ENCODE measurements at places on chromosomes 3 and 15.

- no peak for DNase-seq
These were observed 80.7 kb downstream of the CHST2 start for GRCh38 chr3:143200001-143200924.

DNA sequence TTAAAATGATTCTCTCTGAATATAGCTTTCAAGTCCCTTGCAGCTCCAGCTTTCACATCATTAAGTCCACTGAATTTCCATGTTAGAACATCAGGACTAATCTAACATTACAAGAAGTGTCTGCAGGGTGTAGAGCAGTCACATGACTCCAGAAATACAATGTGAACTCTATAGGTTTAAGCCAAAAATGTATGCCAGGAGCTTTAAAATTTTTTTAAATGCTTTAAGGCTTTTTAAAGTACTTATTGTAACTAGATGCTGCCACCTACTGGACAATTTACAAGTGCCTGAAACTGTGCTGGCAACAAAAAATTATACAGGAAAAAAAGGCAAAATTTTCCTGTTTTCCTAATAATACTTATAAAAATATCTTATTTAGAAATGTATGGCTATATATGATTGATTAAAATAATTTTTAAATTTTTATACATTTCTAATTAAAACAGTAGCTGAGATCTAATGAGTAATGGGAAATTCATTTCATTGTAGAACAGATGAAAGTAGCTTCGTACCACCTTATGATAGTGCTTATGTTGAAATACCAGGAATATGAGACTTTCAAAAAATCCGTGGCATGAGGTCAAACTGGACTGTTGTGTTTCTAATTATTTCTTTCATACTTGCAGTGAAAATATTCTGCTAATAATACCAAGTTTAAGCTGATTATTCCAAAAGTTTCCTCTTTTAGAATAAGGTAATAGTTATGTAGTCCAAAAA, 25.7 kb downstream of the FSIP1 start:
- DNase-seq = no peak

GRCh38 chr3:141682921-141683320, 55.2 kb upstream of the RNF7 start:
- no peak for DNase-seq

DNA sequence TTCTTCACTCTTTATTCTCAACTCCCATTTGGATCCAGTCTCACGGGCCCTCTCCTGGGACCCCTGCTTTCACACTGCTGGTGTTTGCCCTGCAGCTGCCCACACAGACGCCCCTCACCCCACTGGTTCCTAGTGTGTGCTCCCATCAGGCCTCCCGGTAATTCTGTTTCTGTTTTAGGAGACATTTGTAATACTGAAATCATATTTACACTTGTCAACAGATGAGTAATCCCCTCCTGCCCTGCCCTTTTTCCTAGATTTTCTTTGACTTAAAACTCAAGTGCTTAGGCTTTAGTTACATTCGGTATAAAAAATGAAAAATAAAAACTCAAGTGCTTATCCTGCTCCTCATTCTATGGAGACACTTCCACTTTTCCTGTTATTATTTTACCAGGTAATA, 18.4 kb upstream of the ABTB1 start:
- DNase-seq = no peak

DNA sequence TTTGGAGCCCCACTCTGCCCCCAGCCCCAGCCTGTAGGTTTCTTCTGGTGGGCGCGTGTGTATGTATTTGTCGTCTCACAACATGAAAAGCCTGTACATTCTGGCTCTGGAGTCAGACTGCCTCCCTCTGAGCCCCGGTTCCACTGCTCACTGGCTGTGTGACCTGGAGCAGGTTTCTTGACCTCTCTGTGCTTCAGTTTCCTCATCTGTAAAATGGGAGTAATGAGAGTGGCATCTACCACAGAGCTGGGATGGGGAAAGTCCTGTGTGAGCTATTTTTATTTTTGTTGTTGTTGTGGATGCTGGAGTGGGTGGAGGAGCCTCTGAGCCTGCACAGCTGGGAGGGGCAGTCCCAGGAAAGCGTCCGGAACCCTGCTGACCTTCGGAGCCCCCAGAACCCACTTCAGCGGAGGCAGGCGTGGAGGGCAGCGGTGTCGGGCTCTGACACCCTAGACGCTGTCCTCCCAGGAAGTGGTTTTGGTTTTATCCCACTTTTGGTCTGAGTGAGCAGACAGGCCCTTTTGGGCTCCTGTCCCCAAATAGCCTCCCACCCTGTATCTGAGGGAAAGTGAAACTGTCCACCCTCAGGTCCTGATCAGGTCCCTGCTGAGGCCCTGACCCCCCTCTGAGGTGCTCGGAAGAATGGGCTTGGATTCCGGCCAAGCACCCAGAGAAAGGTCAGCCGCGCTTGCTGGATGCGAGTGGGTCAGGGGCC, 103.5 kb downstream of the CHSY1 start:
- DNase-seq = no peak

DNA sequence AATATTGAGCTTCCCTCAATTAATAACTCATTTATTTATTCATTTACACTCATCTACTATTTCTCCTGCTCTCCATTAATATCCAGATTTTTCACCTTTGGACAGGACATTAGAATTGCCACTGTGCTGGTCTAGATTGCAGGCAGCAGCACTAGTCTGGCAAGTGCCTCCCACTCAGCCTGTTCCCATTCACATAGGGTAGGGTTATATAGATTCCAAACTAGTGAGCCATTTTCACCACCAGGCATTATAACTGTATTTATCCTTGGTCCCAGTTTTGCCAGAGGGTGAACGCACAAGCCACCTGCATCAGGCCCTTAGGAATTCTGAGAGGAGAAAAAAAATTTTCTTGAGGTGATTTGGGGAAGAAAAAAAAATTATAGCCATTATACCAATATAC, 44.5 kb downstream of the ANAPC13 start:
- no peak for DNase-seq

- peak; percentile 3 for DNase-seq
These were observed 70.7 kb downstream of the ANXA2 start for GRCh38 chr15:60326824-60327654.

- no peak for DNase-seq
These were observed 39.9 kb downstream of the PPCDC start for GRCh38 chr15:75063338-75063737.

DNA sequence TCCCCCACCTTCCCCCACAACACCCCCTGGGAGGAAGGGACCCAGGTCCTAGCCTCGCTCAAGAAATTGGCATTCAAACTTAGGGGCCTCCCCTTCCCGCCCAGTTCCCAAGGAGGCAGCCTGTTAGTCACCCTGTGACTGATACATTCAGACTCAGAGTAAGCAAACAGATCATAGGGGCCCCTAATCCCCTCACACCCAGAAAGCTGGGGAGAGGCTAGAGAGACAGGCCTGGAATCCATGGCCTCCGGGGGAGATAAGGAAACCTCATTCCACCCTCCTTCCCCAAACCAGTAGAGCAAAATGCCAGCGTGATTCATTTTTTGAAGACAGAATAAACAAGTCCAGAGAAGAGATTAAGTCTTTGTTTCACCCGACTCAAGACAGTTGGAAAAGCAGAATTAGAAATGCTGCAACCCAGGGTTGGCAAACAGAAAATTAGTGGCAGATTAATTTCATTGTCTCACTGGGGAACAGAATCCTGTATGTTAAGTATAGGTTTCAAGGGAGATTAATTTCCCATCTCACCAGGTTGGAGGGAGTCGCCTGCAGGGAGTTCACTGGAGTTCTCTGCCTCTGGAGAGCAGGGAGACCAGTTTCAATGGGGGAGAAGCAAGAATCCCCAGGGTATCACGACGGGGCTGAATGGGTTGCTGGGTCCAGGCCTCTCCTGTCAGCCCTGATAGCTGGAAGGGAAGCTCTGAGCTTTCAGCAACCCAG, 268.3 kb downstream of the UACA start:
- DNase-seq = no peak

GRCh38 chr15:85681386-85681785, 113.3 kb downstream of the KLHL25 start:
- no peak for DNase-seq

- DNase-seq = no peak
These were observed 50.6 kb downstream of the GMNC start for GRCh38 chr3:190811775-190812480.

- no peak for DNase-seq
These were observed 39.7 kb upstream of the PYGO1 start for GRCh38 chr15:55627730-55628368.

GRCh38 chr15:25543196-25543595, 104.4 kb upstream of the UBE3A start:
- no peak for DNase-seq

- no peak for DNase-seq
These were observed 46.2 kb upstream of the ADGRG7 start for GRCh38 chr3:100563228-100563627.

GRCh38 chr15:75921732-75922703, 18.3 kb downstream of the FBXO22 start:
- DNase-seq = no peak

DNA sequence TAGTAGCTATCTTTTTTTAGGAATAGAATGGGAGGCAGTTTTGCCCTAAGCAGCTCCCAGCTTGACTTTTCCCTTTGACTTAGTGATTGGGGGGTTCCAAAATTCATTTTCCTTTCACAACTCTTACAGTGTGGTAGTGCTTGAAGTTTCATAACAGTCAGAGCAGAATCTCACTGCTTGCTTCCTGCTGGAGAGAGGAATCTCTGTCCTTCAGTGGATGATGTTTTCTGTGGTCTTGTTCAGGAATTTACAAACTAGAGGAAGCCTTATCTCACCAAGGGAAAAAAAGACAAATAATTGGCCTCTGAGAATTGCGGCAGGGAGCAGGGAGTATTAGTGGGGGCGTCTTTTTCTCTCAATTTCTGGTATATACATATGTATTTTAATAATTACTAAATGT, 326.6 kb upstream of the C2CD4B start:
- DNase-seq = no peak

GRCh38 chr15:65132878-65133547, 595 bp downstream of the PDCD7 start:
- DNase-seq = no peak

DNA sequence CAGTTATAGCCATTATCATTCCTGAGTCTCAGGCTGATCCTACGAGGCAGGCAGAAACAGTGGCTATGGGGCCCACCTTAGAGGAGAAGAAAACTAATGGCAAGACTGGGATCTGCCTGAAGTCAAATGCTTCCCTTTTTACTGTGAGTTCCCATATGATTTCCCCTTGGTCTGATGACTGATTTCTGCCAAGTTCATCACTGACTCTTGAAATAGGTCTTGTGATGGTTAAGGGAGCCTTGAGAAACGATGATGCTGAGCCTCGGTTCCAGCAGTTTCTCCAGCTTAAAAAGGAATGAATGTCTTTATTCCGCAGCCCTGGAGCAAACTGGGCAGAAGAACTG, 29.4 kb upstream of the LDHAL6B start:
- no peak for DNase-seq

All from stimulated activated CD4-positive, alpha-beta T cell treated with anti-CD3 and anti-CD28 coated beads, Interleukin-15, amount 100 ng/mL, for 48 hours (primary cell).